ENCODE measurements at places on chromosomes 5 and 9.
A peak's percentile ranks its signal among the peaks of the same experiment; 100 is the strongest.

GRCh38 chr5:128472036-128472435 lies 66.0 kb downstream of the FBN2 start:
- no peak for DNase-seq

- no peak for DNase-seq
Observed at GRCh38 chr9:89975630-89976029, 370.8 kb downstream of the GADD45G start.

- DNase-seq: no peak
Observed at GRCh38 chr5:67941614-67942401, 273.7 kb upstream of the PIK3R1 start.

- DNase-seq: no peak
Observed at GRCh38 chr9:68732405-68733020, 27.5 kb downstream of the PIP5K1B start.

DNA sequence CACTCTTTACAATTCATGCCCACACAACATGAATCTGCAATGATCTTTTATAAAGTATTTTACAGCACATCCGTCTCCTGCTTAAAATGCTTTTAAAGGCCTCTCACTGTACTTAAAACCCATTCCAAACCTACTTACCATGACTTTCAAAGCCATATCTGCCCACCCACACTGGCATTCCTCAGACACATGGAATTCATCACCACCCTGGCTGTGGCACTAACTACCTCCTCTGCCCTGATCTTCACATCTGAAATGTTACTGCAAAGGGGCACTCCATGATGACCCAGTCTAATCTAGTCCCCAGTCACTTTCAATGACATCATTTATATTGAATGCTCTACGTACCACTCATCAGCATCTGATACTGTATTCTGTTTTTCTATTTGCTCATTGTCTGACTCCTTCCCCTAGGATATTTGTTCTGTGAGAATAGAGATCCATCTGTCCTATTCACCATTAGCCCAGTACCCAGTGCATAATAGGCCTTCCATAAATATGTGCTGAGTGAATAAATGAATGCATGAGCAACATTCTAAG lies 193.2 kb upstream of the KIF2A start:
- no peak for DNase-seq

DNA sequence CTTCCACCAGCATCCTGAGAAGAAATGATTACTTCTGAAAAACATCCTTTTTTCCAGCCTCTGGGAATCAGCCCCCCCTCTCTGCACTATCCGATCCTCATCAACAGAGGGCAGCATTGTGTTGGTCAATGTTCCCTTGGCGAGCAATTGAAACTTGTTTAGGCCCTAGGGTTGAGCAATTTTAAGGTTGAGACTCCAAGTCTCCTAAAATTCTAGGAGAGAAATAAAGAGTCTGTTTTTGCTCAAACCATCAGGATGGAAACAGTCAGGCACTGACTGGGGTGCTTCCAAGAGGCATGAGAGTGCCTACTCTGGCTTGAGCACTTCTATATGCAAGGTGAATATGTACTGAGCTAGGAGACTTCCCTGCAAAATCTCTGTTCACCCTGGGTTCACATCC lies 12.4 kb upstream of the CYFIP2 start:
- DNase-seq: no peak

GRCh38 chr9:92605224-92605623 lies 64.7 kb downstream of the IPPK start:
- no peak for DNase-seq

DNA sequence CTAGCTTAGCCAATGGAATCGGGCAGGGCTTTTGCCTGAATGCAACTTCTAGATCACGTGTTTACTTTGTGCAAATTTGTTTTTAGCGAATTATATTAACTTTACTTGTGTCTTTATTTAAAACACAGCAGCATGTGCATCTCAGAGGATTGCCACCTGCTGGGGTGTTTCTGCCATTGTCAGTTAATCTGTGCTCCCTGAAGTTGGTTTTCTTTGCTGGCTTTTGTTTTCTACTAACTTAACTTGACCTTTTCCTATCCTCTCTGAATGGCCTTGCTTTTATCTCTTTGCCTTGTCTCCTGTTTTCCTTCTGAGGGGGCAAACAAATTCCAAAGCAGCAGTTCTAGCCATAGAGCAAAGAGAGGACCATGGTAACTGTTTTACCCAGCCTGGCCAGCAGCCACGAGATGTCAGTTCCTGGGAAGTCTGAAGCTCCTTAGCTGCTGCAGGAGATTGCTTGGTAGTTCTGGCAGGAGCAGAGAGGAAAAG lies 67.6 kb downstream of the ARHGEF28 start:
- no peak for DNase-seq

DNA sequence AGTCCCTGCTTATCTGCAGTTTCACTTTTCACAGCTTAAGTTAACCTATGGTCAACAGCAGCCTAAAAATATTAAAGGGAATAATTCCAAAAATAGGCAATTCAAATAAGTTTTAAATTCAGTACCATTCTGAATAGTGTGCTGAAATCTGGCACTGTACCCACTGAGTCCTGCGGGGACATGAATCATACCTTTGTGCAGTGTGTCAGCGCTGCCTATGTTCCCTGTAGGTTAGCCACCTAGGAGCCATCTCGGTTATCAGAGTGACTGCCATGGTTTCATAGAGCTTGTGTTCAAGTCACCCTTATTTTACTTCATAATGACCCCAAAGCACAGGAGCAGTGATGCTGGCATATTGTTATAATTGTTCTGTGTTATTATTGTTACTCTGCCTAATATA lies 139.9 kb downstream of the GPBP1 start:
- no peak for DNase-seq

DNA sequence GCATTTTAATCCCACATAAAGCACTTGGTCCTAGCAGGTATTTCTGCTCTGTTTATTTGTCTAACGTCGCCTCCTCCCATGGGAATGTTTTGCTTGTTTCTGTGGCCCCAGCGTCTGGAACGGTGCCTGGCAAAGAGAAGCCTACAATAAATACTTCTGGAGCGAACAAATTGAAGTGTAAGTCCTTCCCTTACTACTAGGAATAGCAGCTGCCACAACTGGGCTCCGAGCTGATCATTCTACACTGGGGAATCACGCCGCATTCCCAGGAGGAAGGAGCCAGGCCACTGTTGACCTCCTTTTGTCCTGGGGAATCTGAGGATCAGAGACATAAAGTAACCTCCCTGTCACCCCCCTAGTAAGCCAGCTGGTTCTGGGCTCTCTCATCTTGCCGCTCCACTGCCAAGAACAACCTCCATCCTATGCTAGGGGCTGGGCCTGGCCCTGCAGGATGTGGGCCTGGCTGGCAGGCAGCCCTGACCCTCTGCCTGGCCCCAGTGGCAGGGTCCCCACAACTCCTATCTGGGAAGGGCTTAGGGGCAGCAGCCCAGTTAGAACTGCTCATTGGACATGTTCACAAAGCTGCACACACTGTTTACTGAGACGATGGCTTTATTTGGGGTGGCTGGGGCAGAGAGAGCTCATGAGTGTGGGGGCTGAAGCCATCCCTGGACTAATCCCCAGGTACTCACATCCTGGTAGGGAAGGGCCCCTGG lies 82.8 kb downstream of the GTF3C4 start:
- DNase-seq: peak; percentile 36

DNA sequence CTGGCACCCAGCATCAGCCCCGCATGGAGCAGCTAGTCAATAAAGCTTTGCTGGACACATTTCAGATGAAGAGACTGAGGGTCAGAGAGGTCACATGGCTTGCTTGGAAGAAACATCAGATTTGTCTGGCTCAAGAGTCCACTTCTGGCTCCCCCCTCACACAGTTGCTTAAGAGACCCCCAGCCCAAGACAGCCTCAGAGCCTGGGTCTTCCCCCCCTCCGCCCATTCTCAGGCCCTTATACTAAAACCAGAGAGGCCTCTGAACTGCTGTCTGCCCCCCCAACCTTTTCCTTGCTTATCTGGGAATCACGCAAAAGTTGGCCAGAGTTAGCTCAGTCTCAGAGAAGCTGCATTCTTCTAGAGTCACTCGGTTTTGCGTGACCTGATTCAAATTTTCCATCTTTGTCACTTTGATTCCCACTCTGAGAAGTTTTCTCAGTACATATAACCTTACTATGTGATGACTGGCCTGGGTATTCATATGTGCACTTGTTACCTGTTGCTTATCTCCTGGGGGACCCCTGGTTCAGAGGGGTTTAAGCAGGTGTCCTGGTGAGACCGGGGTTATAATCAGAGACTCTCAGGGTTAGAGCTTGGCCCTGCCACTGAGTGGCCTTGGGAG lies 145.4 kb upstream of the IER5L start:
- no peak for DNase-seq

Measured in chondrocyte (in vitro differentiated cells).